Memory B cell (primary cell): ENCODE measurements at places on chromosomes 1 and 21.

DNA sequence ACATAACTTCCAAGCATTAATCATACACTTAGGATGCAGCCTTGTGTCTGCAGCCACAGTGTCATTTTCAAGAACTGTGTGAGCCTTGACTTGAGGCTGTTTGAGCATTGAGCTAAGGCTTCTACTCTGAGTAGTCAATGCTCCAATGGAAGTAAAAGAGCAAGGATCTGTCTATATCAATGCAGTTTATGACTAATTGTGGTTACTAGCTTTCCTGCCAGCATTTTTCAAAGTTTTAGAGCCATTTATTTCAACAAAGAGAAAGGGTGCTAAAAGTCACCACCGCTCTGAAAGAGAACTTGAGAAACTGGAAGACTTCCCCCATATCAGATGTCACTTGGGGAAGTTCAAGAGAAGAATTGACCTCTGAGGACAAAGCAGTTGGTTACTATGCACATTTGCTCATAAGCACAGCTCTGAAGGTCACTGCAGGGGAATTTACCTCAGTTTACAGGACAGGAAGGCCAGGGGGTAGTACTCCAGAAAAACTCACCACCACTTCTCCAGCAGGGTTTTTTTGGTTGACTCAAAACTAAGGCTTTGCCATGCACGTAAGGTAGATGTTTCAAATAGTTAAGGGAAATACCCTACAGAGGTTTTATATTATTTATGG, 24.5 kb upstream of the RGS1 start:
- DNase-seq, result no peak

GRCh38 chr1:147496571-147497210, 44.6 kb upstream of the BCL9 start:
- DNase-seq, result no peak

DNA sequence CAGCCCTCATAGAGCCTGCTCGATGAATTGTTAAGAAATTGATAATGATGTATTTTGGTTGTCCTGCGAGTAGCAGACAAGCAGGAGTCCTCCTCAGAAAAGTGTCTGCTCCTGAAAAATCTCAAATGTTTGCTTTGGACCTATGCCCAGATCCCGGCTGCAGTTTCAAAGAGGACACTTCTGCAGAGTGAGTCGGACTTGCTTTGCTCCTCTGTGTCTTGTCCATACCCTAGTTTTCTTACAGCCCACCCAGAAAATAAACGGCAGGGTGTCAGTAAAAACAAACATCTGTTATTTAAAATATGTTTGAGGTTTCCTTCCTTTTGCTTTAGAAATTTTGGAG, 2.8 kb downstream of the S100A10 start:
- no peak for DNase-seq

GRCh38 chr1:2540816-2541492, 10.9 kb upstream of the HES5 start:
- no peak for DNase-seq

DNA sequence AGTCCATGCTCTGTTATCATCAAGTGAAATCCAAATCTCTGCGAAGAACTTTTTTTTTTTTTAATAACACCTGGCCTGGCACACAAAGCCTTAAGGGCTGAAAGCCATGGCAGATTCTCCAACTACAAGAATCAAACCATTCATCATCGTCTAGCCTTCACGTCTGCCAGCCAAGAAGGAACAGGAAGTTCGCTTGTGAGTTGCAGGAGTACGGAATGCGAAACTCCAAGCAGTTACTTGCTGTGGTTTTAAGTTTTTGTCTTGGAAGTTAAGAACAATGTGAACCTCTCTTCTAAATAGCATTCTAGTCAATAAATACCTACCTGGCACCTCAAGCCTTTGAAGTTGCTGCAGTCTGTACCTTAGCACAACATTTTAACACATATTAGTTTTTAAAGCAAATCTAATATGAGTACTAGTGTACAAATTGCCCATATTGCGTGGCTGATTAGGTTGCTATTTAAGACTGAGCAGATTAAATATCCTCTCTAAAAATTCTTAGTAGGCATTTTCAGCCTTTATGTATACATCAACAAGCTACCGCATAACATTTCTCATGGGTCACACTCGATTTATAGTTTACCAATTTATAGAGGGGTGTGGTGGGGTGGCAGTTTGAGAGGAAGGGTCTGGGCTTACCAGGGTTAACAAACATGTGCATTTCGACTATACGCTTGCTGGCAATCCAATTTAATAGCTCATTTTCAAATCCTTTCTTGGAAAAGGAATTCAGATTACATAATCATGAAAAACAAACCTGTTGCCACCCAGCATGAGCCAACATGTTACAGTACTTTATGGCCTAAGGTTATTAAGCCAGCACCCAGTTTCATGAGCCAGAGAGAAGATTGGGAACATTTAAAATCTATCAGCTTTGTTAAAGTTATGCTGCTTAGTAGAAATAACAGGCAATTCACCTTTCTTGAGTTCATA, 22.2 kb upstream of the PTPN14 start:
- DNase-seq, result no peak

DNA sequence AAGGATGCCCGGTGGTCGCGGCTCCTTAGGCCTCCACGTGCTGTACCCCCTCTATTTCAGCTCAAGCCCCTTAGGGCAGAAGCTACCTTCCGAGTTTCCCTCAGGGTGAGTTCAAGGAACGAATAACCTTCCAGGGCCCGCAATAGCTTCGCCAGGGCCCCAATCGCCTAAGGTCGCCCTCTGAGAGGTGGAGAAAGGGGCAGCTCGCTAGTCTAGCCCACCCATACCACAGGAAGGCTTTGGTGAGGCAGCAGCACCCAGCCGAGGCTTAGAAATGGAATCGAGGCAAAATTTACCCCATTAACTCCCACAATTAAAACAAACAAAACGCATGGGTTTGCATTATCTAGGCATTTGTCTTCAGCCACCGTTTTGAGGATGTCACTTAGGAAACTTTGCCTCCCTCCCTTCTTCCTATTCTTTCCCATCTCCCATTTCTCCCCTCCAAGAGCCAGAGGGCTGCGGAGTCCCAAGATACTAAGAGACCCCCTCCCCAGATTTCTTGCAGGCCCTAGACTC, 954 bp downstream of the WNT2B start:
- DNase-seq, result no peak

- no peak for DNase-seq
Measured at GRCh38 chr1:240170266-240170665, 78.6 kb downstream of the FMN2 start.

DNA sequence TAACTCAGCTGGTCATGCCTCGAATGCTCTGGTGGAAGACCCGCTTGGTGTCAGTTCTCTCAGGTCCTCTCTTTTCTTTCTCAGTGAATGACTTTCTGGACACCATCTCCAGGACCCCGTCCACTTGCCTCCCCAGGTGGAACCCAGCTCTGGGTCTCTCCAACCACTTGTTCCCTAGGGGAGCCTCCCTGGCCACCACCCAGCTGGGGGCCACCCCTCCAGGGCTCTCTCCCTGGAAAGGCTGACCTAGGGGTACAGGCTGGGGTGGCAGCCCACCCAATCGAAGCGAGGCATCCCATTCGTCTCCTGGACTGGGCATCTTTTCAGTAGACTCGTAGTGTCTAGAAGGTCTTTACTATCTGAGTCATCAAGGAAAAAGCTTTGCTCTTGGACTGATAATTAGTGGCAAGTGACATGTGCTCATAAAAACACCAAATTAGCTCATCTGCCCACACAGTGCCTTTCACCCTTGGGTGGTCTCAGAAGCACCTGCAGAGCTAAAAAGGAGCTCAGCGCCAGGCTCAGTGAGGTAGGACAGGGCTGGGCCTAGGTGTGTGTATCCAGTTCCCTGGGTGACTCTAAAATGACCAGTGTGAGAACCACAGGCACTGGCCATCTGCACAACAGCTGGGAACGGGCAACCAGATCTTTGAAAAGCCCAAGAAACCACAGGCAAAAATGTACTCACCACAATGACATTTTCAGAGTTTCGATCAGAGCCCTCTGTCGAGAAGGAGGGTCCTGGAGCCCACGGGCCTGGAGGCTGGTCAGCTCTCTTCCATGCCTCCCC, 2.4 kb upstream of the PDXK start:
- DNase-seq, result no peak

- DNase-seq, result no peak
Measured at GRCh38 chr21:34266351-34266750, 97.5 kb upstream of the KCNE2 start.

DNA sequence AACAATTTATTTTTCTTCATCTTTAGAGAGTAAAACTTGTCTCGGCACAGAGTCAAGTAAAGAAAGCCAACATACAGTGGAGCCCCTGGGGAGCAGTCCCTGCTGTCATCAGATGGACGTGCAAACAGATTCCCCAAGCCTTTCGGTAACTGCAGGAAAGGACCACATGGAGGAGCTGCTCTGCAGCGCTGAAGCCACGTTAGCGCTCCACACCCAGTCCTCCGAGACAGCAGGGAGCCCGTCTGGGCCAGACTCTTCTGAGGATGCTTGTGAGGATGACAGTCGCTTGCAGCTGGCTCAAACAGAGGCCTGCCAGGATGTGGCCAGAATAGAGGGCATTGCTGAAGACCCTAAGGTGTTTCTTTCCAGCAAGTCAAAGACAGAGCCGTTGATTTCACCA, 77.1 kb upstream of the SCCPDH start:
- no peak for DNase-seq

DNA sequence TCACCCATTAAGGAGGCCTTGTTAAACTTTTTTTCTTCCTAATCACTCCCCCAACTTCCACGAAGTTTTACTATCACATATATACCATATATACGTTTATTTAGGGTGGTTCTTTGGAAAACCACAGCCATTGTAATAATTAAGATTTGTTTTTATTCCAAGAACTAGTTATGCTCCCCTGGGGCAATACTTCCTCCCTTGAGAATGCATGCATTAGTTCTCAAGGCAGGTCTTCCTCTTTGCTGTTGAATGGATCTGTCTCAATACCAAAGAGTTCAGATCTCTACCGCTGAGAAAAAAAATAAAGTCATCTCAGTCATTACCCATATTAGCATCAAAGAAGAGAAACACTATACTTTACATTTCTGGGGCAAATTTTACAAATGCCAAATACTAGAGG, 567.7 kb upstream of the RGS18 start:
- no peak for DNase-seq

DNA sequence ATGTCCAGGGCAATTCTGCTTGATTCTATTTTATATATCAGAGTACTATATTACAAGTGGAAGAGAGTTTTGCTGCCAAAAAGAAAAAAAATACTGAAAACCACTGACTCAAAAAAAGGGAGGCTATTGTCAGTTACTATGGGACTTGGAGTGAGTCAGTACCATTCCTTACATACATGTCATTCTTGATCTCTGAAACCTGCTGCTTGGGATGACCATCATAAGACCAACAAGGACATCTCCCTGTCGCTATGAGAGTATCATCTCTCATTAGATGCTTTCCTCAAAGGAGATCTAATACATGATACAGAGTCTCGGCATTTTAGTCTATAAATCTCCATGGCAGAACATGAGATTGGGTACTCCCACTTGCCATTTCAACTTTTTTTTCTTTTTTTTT, 11.8 kb upstream of the INPP5B start:
- DNase-seq, result no peak

DNA sequence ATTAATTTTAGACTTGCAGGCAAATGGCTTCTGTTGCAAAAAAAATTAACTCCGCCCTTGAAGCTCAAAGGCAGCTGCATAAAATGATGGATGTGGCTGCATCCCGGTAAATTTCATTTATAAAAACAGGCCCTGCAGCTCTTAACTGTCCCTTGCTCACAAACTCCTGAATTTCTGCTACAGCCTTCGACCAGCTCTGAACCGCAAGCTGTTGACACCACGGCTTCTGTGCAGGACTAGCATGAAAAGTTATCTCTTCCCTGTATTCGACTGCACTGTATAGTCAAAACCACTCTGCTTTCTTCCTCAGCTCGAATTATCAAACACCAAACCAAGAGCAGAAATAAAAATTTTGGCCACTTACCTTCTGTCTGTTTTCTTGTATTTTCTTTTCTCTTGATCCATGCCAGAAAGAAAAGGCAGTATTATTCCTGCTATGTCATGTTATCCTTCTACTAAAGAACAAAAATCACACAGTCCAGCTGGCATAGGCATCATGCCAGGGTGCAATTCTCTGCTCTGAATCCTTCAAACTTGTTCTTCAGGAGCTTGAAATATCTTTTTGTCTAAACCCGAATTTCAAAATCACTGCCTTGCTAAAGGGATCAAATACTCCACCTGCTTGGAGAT, 195.5 kb upstream of the NCAM2 start:
- no peak for DNase-seq

- DNase-seq, result no peak
Measured at GRCh38 chr1:207186503-207186902, 82.5 kb downstream of the C4BPA start.

DNA sequence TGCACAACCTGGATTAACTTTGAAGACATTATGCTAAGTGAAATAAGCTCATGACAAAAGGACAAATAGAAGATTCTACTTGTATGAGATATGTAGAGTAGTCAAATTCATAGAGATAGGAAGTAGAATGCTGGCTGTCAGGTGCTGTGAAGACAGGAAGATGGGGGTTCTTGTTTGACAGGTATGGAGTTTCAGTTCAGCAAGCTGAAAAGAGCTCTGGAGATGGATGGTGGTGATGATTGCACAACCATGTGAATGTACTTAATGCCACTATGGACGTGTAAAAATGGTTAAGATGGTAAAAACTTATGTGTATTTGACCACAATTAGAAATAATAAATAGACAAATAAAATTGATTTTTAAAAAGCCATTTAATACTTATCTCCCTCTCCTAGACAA, 169.8 kb upstream of the DUSP10 start:
- DNase-seq, result no peak

DNA sequence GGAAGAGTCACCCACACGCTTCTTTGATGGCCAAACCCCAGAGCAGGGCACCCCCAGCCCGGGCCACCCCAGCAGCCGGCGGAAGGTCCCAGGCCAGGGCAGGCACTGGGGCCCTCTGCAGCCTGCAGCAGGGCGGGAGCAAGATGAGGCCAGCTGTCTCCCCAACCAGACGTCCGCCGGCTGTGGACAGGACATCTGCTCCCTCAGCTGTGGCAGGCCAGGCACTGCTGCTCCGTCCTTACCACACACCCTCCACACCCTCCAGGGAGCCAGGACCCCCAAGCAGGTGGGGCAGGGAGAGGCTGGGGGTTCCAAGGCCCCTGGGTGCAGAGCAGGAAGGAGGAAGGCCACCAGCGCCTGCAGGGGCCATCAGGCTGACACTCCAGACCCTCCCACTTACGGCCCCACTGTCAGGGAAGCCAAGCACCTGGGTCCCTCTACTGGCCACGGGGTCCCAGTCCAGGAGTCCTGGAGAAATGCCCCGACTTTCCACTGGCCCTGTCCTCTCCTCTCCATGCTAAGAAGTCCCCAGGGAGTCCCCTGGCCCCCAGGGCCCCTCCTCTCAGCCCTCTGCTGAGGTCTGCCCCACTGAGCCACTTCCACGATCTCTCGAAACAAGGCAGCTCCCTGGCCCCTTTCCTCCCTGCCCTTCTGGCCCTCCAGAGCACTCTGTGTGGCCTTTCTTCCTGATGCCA, 5.6 kb downstream of the WNT9A start:
- DNase-seq, result no peak
